Naive thymus-derived CD4-positive, alpha-beta T cell (primary cell): ENCODE measurements at places on chromosomes 3 and 15. TPM values are rescaled to one million over a fixed set of nuclear protein-coding genes. Genes with fewer than 3 reads are reported as not detected.

The EIF4G1 gene
- polyA plus RNA-seq, result 59.1 TPM

DNA sequence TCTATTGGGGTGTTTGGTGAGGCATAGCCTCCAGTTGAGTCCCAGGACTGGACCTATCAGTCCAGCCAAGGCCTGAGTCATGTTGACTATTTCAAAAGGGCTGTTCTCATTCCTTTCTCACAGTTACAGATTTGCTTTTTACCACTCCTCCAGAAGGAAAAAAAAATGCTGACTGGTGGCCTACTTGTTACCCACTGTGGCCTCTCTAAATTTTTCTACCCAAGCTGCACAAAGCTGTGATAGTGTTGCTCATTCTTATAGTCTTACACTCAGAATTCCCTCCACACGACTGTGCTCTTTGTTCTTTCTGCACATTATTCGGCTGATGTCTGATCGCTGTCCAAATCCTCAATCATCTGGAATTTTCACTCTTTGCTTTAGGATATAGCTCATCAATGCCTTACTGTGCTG is 1142.2 kb downstream of the IGSF11 start:
- no peaks in the 10 kb centered on the region for H3K36me3 ChIP-seq
- no peaks in the 10 kb centered on the region for H3K27me3 ChIP-seq
- no peak overlapping the region for H3K4me3 ChIP-seq
- H3K4me1 ChIP-seq, result no peaks in the 10 kb centered on the region
- no peak for DNase-seq
- no peak overlapping the region for H3K27ac ChIP-seq

- no peaks in the 10 kb centered on the region for H3K36me3 ChIP-seq
- no peak for DNase-seq
- no peaks in the 10 kb centered on the region for H3K4me1 ChIP-seq
- no peaks in the 10 kb centered on the region for H3K27me3 ChIP-seq
- H3K4me3 ChIP-seq, result no peak overlapping the region
These were observed 87.5 kb upstream of the ATP13A5 start for GRCh38 chr3:193465992-193466608.

GRCh38 chr3:96814651-96815567 is 515 bp downstream of the EPHA6 start:
- H3K36me3 ChIP-seq, result no peaks in the 10 kb centered on the region
- DNase-seq, result no peak
- H3K27me3 ChIP-seq, result peaks cover 6% of the 10 kb centered on the region

GRCh38 chr15:93418566-93418965 is 329.6 kb upstream of the RGMA start:
- DNase-seq, result no peak
- no peaks in the 10 kb centered on the region for H3K4me1 ChIP-seq
- no peaks in the 10 kb centered on the region for H3K27me3 ChIP-seq

- H3K36me3 ChIP-seq, result no peaks in the 10 kb centered on the region
- H3K4me3 ChIP-seq, result no peak overlapping the region
- H3K27ac ChIP-seq, result no peak overlapping the region
- no peaks in the 10 kb centered on the region for H3K4me1 ChIP-seq
These were observed 113.8 kb downstream of the ITPR1 start for GRCh38 chr3:4606911-4607310.

The DAZL gene
- not detected for polyA plus RNA-seq

The LRTM1 gene
- not detected for polyA plus RNA-seq

GRCh38 chr3:16668776-16669545 is 63.7 kb upstream of the DAZL start:
- no peak overlapping the region for H3K27ac ChIP-seq
- no peaks in the 10 kb centered on the region for H3K4me1 ChIP-seq
- no peak for DNase-seq

GRCh38 chr15:74124759-74125158 is 5.6 kb upstream of the ISLR2 start:
- DNase-seq, result no peak
- H3K27ac ChIP-seq, result no peak overlapping the region
- H3K27me3 ChIP-seq, result no peaks in the 10 kb centered on the region
- peaks cover 11% of the 10 kb centered on the region for H3K4me1 ChIP-seq

The XCR1 gene
- polyA plus RNA-seq, result not detected

The CEMIP gene
- polyA plus RNA-seq, result not detected

DNA sequence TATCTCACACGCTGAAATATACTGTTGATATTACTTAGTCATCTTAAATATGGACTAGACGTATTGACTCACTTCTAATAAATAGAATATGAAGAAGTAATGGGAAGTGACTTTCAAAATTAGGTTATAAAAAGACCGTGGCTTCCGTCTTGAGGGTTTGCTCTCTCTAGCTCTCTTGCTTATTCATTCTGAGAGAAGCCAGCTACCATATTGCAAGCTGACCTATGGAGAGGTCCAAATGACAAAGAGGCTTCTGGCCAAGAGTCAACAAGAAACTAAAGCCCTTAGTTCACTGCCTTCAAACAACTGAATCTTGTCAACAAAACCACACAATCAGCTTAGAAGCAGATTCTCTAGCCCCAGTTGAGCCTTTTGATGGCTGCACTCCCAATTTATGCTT is 46.1 kb downstream of the SLC9C1 start:
- DNase-seq, result no peak
- no peak overlapping the region for H3K27ac ChIP-seq
- no peak overlapping the region for H3K4me3 ChIP-seq
- no peaks in the 10 kb centered on the region for H3K4me1 ChIP-seq

GRCh38 chr15:43515741-43516140 is 1.7 kb upstream of the MAP1A start:
- H3K4me3 ChIP-seq, result no peak overlapping the region
- no peak for DNase-seq
- H3K4me1 ChIP-seq, result peaks cover 12% of the 10 kb centered on the region
- H3K27me3 ChIP-seq, result peaks cover 3% of the 10 kb centered on the region

GRCh38 chr15:59399465-59400102 is 26.9 kb upstream of the MYO1E start:
- no peaks in the 10 kb centered on the region for H3K4me1 ChIP-seq
- no peaks in the 10 kb centered on the region for H3K36me3 ChIP-seq
- H3K27me3 ChIP-seq, result no peaks in the 10 kb centered on the region
- no peak for DNase-seq
- no peak overlapping the region for H3K27ac ChIP-seq

DNA sequence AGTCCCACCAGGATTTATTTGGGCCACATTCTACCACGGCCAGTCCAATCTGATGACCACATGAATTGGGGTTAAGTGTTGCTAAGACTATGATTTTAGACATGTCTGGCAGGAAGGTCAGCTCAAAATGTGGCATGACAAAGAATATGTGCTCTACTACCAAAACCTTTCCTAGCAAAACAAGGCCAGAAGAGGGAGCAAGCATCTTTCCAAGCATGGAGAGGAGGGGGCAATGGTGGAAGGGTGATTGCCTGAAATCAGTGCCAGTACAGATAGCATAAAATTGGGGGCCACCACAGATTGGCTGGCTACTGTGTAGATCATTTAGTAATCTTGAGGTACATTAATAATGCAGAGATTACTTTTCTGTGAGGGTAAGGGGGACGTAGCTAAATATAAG is 43.2 kb downstream of the TMEM39A start:
- no peak overlapping the region for H3K27ac ChIP-seq
- no peak for DNase-seq
- H3K4me1 ChIP-seq, result no peaks in the 10 kb centered on the region
- H3K4me3 ChIP-seq, result no peak overlapping the region

The ROBO1 gene
- polyA plus RNA-seq, result 0.59 TPM

The GPR149 gene
- polyA plus RNA-seq, result not detected

DNA sequence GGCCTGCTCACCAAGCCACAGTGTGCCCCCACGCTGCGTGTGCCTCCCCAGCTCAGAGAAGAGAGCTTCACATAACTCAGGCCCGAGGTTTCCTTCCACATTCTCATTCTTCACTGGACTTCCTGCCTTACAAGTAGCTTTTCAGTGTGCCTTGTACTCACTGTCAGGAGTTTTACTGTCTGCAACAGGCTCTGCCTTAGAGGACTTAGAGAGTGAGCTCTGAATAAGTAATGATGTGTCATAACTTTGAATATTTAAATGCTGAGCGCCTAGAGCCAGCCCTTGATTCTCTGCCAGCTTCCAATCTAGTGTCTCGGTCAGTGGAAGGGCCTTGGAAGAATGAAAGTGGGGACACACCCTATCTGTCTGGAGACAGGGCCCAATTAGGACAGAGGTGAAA is 41.8 kb downstream of the ITGB5 start:
- no peak overlapping the region for H3K27ac ChIP-seq
- H3K27me3 ChIP-seq, result no peaks in the 10 kb centered on the region
- DNase-seq, result no peak
- no peaks in the 10 kb centered on the region for H3K4me1 ChIP-seq
